Hematopoietic multipotent progenitor cell treated with erythropoietin and hydrocortisone succinate and interleukin-3 and kit ligand, for 6 days (in vitro differentiated cells): ENCODE measurements at places on chromosomes 2 and 18.
A peak's percentile ranks its signal among the peaks of the same experiment; 100 is the strongest.

GRCh38 chr18:48951448-48952286 lies 902 bp upstream of the SMAD7 start:
- peak; percentile 81 for DNase-seq

GRCh38 chr2:120923426-120923825 lies 187.8 kb downstream of the GLI2 start:
- DNase-seq, result no peak

- DNase-seq, result no peak
Observed at GRCh38 chr2:207505171-207505570, 24.6 kb upstream of the CREB1 start.

GRCh38 chr2:181457741-181458425 lies 697 bp downstream of the ITGA4 start:
- peak; percentile 98 for DNase-seq

GRCh38 chr2:215059724-215060123 lies 78.7 kb downstream of the ABCA12 start:
- DNase-seq, result no peak

DNA sequence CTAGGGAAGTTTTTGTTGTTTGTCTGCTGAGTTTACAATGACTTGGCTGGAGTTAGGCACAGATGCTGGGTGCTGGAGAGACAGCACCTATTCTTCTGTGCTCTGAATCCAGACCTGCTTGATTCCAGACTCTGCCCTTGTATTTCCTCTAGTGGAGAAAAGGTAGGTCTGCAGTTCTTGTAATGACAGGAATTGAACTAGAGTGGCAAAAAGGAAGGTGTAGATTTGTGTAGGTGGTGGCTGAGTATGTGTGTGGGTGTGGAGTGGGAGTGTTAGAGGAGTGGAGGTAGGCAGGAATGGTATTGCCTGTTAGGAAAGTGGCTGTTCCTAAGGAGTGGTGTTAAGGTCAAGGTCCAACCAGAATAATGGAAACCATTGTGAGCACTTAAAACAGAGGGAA lies 71.9 kb upstream of the LYPD6 start:
- DNase-seq, result no peak

DNA sequence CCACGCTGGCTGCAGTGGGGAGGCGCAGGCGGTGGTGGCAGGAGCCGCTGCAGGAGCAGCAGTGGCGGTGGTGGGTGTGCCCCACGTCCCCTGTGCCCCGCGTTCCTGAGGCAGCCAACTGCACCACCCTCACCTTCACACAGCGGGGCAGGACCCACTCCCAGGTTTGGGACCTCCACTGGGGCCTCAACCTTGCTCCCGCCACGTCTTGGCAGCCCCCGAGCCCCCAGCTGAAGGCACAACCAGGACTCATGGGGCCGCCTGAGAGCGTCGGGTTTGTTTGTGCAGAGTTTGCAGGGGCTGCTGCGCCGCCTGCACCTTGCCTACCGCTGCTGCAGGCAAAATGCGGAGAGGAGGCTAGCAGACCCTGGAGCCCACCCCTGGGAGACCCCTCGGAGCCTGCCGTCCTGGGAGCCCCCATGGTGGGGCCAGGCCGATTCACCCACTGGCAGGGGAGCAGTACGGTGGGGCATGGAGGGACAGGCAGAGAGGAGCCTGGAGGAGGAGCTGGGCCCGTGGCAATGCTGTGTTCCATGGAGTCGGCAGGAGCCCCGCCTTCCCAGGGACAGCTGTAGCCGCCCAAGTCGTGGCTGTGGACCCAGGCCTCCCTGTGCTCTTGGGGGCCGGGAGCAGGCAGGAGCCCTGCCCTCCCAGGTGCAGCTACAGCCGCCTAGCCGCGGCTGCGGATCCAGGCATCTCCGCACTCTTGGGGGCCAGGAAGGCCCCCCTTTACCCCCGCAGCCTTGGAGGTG lies 14.7 kb upstream of the EML6 start:
- DNase-seq, result peak; percentile 27

DNA sequence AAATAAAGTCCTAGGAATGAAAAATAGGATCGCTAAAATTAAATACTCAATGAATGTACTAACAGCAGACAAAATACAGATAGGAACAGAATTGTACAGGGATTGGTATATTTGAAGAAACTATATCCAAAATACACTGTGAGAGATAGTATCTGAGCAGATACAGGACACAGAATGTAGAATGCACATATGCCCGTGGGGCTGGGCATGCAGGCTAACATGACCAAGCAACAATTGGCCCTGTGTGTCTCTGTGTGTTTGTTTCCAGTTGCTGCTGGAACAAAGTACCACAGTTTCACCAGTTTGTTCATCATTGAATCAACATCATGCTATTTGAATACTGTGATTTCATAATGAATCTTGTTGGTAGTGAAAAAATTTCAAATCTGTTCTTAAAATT lies 127.6 kb downstream of the PMAIP1 start:
- no peak for DNase-seq

- DNase-seq, result no peak
Observed at GRCh38 chr2:215422676-215423075, 13.2 kb downstream of the FN1 start.

DNA sequence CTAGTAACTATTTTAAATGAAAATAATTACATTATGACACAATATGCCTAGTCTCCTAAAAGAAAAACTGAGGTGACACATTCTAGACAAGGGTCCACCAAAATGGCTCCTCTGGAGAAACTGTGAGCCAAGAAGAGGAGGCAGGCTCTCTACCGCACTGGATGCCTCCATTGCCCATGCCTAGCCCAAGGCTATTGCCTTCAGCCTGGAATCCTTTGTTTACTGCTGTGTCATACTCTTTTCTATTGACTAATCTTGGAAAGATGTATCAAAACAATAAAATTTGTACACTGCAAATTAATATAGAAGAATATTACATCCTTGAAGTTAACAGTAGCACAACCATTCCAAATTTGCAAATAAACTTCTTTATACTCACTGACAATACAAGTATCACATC lies 167.1 kb downstream of the RAB3GAP1 start:
- DNase-seq, result no peak

DNA sequence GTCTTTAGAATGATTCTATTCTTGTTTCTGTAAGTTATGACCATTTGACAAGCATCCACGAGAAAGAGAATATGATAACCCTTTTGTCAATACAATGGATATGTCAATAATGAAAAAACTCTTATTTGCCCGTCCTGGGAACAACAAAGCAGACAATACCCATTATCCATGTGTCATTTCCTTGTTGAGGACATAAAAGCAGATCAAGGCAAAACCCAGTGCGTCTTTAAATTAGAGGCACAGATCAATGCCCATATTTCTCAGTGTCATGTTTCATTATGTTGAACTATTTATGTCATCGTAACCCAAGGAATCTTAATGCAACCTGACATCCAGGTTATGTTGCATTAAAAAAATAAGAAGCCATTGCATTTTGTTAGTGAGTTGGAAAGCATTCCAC lies 365.0 kb upstream of the CELF4 start:
- no peak for DNase-seq

GRCh38 chr2:227528803-227529202 lies 56.8 kb downstream of the AGFG1 start:
- no peak for DNase-seq

DNA sequence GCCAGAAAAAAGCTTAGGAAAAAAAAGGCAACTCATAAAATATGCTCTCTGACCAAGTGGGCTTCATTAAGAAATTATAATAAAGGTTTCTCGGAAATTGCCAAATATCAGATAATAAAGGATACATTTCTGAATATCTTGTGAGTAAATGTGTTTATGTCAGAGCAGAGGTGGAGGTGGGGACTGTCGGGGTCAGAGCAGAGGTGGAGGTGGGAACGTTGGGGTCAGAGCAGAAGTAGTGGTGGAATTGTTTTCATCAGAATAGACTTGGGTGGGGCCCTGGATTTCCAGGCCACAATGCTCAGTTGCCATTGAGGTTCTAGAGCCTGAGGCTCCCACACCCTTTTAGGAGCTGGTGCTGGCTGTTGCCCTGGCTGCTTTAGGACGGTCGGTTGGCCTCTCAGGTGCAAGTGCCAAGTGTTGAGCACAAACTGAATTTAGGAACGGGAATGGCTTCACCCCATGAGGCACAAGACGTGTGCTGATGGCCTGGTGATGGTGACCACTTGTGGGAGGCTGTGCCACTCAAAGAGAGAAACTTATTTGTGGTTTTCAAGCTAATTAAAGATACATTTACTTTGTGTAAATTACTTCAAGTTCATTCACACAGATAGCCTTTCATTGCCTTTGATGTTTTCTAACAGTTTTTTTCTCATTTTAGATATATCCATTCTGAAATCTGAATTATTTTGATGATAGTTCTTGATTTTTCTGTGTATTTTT lies 131.5 kb downstream of the ATP9B start:
- peak; percentile 69 for DNase-seq

DNA sequence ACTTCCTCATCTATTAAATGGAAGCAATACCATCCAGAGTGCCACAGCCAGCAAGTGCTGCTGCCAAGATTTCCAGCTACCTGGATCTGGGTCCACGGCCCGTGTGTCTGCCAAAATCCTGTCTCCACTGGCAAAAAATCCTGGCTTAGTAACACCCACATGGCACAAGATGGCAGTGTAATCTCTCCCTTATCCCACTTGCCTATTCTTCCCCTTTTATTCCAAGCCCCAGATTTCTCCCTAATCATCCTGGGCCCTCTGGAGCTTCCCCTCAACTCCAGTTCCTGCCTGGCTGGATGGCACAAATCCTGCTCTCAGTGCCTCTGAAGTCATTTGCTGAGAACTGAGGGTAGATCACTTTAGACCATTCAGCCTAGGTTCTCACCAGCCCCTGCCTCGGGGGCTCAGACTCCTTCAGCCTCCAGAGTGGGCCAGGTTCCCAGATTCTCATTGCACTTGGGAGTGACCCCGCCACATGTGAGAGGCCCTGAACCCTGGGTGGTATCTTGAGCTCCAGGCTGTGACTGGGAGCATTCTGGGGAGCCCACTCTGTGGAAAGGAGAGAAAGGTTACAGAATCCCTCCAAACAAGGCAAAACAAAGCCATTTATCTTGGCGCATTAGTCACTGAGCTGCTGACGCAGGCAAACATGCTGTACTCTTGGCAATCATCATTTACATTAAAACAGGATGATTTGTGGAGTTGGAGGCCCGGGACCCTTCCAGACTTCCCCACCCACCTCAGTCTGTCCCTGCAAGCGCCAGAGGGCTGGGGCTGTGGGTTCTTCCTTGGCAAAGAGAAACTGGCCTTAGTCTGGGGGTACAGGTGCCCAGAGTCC lies 325.8 kb downstream of the DYSF start:
- DNase-seq, result no peak

- no peak for DNase-seq
Observed at GRCh38 chr2:73032702-73033097, 38.8 kb downstream of the SFXN5 start.

DNA sequence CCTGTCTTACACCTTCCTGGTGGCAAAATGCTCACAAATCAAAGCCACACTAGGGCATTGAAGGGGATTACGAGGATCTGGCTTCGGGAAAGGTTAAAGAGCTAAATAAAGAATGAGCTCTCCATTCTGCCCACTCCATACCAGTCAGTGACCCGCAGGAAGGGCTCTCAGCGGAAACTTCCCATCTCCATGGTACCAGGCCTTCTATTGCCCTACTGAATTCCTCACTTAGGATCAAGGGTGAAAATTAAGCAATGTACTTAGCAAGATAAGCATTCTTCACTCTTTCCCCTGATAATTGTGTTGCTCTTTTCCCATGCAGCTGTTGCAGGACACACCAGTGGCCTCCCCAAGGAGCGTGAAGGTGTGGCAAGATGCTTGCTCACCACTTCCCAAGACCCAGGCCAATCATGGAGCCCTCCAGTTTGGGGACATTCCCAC lies 75.6 kb upstream of the TTC39C start:
- DNase-seq, result no peak

- DNase-seq, result no peak
Observed at GRCh38 chr2:197934261-197934933, 130.0 kb downstream of the PLCL1 start.

DNA sequence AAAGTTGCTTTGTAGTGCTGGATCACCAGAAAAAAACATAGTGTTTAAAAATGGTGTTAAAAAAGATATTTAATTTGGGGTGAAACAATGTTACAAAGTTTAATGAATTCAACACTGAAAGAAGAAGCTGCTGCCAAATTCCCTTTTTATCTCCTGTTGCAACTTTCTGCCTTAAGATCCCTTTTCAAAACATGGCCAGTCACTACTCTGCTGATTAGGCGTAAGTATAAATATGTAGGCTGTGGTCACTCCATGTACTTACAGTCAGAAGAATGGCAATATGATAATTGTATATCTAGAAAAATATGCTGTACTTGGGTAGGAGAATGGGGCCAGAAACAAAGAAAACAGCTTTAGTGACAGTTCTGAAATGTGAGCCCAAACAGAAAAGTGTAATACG lies 123.5 kb upstream of the ZBTB14 start:
- DNase-seq, result no peak

- DNase-seq, result peak; percentile 98
Observed at GRCh38 chr2:8525582-8526402, 156.1 kb upstream of the ID2 start.

DNA sequence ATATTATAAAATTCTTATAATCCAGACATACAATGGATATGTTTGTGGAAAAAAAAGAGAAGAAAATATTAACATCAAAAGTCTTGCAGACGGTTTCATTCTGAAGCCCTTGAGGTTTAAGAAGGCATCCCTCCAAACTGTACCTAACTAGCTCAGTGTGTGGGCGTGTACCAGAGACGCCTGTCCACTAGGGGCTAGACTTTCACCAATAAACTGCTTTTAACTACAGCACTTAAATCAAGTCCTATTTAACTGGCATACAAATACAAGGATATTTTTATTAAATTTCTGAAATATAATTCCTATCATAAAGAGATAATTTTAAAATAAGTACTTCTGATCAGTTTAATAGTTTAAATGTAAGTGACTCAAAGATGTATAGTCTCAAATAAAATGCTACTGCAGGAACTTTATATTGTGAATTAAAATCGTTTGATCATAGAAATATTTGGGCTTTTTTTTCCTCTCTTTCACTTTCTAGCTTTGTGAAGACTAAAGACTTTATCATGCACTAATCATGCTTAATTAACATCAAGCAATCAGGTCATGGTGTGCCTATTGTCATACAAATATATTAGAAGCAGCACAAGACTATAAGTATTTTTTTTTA lies 437.7 kb downstream of the SATB2 start:
- peak; percentile 10 for DNase-seq
